ENCODE measurements at places on chromosomes 6 and 20.

DNA sequence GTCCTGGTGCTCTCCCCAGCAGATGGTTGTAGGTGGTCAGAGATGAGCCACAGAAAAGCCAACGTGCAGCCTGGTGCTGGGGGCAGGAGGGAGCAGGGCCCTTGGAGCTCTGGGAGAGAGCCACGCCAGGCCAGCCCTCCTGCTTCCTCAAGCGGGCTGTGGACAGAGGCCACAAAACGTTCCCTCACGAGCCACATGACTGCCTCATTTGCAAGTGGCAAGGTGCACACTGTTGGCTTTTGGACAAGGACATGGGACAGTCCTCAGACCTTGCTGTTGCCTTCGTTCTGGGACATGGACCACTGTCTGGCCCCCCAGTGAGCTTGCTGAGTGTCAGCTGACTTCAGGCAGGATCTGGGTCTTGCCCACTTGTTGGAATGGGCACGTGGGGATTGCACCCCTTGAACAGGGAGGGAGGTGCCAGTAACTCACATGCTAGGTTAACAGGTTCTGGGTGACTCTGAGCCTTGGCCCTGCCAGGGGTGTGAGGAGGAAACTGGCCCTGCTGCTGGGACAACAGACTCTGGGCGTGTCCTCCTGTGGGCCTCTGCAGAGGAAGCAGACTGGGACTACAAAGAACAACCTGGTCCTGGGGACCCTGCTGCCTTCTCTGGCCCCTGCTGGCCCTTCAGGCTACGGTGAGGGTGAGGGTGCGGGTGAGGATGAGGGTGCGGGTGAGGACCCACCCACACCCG, 2.6 kb downstream of the SLCO4A1 start:
- DNase-seq: no peak

- no peak for DNase-seq
These were observed 53.6 kb downstream of the ELOVL5 start for GRCh38 chr6:53295176-53295575.

GRCh38 chr6:42400061-42400760, 51.5 kb downstream of the TRERF1 start:
- DNase-seq: no peak

- no peak for DNase-seq
These were observed 41.9 kb downstream of the EDN3 start for GRCh38 chr20:59342023-59342957.

GRCh38 chr20:910870-911770, 5.0 kb downstream of the ANGPT4 start:
- no peak for DNase-seq

DNA sequence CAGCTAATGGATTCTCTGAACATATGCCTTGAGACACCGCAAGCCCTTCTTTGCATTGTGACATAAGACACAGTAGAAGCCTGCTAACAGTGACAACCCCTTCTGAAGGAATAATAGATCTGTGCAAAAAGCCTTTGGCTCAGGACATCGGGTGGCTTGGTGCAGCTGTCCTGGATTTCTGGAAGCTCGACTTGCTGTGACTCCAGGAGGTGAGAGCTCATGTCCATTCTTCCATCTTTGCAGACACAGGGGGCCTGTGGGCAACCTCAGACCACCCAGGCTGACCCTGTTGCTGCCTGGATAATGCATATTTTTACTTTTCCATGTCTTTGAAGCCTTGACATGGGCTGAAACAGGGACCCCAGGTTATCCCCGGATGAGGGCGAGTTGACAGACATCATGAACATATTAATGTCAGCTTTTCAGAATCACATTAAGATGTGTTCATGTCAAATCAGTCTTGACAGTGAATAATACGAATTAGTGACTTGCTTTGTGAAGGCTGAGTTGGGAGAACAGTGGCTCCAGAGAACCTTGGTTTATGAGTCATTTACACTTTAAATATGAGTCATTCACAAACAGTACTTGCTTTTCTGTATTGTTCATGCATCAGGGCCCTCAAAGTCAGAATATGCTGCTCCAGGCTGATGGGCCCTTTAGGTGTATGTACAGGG, 66.8 kb upstream of the IYD start:
- DNase-seq: no peak

DNA sequence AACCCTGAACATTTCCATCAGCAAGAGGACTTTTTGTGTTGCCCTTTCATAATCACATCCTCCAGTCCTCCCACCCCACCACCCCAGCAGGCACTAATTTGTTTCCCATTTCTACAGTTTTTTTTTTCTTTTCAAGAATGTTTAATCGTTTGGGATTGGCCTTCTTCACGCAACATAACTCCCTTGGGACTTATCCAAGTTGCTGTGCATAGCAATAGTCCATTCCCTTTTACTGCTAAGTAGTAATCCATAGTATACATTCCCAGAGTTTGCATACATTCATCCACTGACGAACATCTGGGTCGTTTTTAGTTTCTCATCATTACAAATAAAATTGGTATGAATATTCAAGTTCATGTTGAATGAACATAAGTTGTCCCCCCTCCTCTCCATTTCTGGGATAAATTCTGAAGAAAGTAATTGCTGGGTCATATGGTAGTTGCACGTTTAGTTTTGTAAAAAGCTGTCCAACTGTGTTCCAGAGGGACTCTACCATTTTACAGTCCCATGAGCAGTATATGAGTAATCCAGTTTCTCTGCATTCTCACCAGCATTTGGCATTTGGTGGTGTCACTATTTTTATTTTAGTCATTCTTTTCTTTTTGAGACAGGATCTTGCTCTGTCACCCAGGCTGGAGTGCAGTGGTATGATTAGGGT, 90.8 kb downstream of the DOK5 start:
- DNase-seq: no peak

DNA sequence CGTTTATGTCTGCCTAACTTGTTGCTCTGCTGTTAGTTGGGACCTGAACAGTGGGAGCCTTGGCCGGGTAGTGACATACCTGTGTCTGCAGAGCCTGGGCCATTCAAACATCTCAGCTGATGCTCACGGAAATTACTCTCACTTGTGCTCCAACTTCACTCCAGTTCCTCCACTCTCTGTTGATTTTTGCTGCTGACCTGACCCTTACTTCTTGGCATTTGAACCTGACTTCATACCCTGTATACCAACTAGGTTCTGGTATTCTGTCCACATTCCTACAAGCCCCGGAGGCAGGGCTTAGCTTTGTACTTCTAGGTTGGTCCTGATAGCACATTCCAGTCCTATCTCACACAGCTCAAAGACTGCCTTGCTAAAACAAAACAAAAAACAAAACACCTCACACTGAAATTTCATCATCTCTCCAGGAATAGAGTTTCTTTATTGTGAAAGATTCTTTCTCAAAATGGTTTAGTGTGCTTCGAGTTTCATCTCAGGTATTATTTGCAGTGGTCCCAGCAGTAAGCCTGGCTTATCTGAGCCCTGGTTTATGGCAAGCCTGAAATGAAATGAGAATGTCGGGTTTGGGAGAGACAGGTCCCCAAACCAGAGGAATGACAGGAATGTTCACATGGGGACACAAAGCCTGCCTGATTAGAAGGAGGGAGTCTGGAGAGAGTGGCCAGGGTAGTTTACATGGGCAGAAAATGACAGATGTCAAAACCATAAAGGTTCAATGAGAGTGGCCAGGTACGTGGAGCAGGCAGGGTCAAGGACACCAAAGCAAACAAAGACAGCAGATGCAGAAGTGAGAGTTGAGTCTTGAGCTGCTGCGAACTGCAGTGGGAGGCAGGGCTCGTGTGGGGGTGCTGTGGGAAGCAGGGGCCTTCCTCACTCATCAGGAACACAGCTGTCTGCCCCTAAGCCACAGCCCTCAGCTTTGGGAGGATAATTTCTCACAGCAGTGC, 174.2 kb upstream of the HDAC2 start:
- DNase-seq: no peak

DNA sequence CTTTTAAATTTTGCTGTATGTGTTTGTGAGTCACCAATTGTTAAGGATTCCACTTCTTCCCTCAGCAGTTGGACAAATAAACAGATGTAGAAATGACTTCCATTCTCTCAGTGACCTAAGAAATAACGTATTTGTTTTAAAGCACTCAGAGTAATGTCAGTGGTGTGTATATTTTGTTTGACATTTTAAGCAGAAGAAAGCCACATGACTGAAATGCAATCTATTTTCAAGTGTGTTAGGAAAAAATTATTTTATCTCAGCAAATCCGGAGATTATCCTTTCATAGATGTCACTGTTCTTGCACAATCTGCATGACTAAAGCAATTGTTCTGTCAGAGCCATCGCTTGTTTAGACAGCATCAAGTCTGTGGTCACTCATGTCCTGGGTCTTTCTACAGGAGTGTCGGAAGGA, 77.1 kb downstream of the JAG1 start:
- DNase-seq: no peak

DNA sequence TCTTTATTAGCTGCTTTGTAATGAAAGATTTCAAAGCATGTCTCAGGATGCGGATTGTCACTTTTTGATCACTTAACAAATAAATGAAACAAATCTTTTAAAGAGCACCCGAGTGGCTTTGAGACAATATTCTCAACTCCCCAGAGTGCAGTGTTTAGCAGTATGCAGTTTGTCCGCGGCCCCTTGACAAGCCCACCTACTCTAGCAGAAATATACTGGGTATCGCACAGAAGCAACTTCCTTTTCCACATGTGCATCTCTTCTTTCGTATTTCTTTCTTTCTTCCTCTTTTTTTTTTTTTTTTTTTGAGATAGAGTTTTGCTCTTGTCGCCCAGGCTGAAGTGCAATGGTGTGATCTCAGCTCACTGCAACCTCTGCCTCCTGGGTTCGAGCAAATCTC, 84.5 kb upstream of the FAM184A start:
- DNase-seq: no peak

DNA sequence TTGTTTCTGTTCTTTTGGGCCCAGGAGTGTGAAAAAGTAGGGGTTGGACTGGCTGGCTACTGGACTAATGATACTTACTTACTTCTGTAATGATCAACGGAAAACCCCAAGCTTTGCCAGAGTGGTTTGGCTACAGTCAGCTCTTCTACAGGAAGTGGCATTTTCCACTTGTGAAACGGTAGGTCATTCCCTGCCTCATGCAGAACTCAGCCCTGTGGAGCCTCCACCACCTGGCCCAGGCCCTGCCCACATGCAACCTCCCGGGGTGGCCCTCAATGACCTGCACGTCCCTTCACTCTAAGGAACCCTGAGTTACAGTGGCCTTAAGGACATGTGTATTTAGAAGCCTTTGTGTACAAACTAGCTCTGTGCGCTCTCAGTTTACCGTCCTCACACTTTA, 140.4 kb downstream of the DTNBP1 start:
- no peak for DNase-seq

GRCh38 chr20:9054176-9054575, 14.7 kb upstream of the PLCB4 start:
- DNase-seq: no peak

- DNase-seq: no peak
These were observed 174.9 kb downstream of the ISM1 start for GRCh38 chr20:13396022-13396421.

DNA sequence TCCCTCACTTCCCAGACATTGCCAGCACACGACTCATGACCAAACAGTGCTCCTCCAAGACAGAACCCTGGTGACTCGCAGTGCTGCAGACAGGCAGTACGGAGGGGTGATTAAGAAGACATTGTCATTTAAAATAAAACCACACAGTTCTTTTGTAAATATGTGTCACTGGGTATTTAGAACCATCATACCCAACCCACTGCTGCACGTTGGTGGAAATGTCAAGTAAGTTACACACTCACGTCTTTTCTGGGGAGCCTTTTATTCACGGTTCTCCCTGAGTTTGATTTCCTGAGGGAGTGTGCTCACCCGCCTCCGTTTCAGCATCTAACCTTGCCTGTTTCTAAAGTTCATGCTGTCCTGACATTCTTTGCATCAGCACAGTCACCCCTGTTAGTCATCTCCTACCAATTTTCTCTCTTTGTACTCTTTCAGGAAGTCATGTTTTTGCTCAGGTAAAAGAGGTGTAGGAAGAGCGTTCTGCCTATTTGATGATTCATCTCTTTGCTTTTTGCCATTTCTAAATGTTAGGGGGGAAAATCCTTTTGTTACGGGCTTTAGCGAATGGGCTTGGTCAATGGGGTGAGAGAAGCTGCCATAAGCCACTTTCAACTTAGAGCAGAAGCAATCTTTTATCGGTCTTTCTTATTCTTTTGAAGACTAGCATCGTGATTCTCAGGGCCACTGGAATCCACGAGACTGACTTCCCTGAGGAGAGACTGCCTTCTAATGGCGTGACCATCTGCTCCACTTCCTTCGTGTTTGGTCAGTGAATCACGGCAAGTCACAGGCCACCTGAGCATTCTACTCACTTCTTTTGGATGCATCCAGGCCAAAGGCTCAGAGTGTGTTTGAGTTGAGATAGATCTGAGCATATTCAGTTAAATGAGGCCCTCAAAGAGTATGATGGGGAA, 512.8 kb upstream of the JARID2 start:
- DNase-seq: no peak

DNA sequence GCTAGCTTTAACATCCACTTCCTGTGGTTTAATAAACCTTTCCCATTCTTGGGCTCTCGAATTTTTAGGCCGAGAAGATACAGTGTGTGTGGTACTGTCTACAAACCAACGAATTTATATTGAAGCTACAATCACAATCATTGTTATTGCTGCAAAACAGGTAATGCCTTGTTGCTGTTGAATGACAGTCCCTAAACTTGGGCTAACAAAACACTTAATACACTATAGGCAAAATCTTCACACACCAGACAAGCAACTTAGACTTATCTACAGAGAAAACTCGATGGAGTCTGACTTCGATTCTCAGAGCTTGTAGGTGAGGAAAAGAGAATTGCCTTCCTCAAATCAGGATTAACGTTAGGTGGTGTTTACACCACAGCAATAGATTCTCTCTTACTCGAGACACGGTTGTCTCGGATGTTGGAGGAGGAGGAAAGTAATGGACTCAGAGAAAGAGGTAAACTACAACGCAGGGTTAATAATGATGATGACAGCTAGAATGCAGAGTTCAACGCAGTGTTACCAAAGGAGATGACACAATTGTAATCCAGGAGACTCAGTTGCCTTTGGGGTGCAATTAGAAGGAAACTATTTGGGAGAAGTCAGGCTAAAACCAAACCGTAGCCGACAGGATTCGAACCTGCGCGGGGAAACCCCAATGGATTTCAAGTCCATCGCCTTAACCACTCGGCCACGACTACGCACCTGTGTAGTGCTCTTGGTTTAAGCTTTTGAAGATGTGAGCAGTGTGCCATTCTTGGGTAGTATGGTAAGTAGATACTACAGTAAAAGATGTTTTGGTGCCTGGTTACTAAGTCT, 32.5 kb upstream of the ZNF184 start:
- no peak for DNase-seq

- DNase-seq: no peak
These were observed 115.2 kb upstream of the RUNX2 start for GRCh38 chr6:45212976-45213375.

- no peak for DNase-seq
These were observed 48.2 kb downstream of the TSHZ2 start for GRCh38 chr20:53020376-53020775.
